Brain (organoid and tissue), 16 donors: ENCODE measurements at places on chromosomes 6 and 20.
A peak's percentile ranks its signal among the peaks of the same experiment; 100 is the strongest.

DNA sequence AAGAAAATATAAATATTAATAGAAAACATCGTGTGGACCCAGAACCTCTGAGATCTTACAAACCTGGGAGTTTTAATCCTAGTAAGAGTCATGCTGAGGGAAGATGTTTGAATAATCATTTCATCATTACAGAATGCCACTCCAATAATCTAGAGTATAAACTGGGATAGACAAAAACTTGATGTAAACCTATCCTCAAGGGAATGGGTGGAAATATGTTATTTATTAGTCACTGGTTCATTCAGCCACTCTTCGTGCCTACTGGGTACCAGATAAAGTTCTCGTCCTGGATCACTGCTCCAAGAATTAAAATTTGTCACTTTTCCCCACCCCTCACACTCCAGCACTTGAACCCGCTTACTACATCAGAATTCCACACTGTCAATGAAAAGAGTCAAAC lies 7.7 kb downstream of the HLA-B start:
- no peak for DNase-seq

DNA sequence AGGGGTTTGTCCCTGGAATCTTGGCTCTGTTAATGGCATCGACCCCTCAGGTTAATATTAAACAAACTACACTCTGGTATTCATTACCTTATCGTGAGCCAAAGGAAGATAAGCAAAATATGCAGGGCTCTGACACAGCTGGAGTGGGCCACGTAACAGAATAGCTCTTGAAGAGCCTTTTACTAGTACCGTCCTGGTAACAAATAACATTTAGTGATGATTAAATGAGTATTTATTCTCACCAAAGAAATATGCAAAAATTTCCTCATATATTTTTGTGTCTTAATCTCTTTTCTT lies 20.1 kb upstream of the UTRN start:
- no peak for DNase-seq

DNA sequence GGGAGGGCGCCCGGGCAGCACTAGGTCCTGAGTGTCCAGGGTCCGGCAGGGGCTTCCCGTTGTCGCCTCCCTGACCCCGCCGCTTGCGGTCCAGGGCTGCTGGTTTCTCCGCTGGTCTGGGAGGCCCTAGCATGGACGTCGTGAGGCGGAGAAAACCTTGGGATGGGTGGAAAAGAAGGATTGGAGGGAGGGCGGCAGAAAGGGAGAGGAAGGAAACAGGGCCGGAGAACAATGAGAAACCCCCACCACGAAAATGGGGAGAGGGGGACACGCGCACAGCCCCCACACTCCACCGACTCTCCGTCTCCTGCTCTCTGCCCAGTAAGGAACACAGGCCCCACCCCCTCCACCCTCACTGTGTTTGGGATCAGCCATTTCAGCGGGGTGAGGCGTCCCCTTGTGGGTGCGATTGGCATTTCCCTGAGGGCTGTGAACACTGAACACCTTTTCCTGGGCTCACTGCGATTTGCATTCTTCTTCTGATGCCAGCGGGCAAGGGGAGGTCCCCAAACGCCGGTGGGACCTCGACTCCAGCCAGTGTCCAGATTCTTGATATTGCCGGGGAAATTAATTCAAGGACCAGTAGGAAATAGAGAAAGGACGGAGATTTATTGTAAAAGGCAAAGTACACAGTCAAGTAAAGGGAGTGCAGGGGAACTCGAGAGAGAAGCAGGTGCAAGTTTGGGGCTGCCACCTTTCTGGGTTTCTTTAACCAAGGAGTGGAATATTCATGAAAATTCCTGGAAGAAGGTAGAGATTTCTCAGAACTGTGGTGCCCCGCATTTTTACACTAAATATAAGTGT lies 3.3 kb upstream of the RAET1G start:
- peak; percentile 86 for DNase-seq

GRCh38 chr6:75791881-75792280 lies 42.8 kb downstream of the MYO6 start:
- no peak for DNase-seq

DNA sequence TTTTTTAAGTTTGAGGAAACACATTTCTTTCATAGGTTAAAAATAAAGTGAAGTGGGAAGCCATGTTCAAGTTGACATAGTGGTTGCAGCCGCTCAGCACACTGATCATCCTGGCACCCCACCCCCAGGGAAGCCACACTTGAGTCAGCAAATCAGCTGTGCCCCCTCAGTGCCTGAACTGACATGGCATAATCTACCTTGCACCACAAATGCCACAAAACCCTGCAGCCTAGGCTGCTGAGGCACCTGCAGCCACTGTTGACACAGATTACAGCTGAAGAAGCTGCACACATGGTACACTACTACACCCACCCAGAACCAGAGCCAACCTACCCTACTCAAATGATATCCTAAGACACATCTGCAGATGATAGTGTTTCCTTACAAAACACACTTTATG lies 77.5 kb upstream of the RIMS1 start:
- DNase-seq, result no peak

GRCh38 chr20:63557481-63557891 lies 3.5 kb downstream of the FNDC11 start:
- DNase-seq, result no peak

GRCh38 chr6:35071347-35071994 lies 69.7 kb downstream of the TCP11 start:
- no peak for DNase-seq

DNA sequence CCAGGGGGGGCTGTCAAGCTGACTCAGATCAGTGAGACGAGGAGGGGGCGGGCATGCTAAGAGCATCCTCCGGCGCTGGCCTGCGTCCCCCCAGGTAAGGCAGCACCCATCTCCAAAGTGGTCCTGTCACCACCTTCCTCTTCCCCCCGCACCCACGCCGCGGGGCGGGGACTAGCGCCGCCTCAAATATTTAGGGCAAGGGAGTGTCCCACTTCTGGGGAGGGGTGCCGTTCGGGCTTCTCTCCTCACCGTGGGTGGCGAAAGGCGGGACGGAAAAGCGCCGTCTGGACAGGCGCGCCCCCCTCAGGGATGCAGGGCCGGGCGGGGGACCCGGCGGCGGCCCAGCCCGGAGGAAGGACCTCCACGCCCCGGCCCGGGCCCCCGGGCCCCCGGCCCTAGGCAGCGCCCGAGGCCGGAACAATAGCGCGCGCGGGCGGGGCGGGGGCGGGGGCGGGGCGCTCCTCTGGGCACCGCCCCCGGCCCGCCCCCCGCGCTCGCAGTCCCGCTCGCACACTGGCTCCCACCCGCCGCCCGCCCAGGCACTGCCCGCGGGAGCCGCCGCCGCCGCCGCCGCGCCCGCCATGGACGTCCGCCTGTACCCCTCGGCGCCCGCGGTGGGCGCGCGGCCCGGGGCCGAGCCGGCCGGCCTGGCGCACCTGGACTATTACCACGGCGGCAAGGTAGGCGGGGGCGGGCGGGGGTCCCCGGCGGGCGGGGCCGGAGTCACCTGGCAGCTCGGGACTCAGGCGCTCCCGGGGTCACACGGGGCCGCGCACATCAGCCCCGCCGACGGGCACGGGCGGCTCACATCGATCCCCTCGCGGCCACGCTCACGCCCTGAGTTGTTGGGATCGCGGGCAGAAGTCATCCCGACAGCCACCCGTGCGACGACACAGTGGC lies at the start of gene TOX2:
Gene TOX2, plus strand, starts transcription at position 542 of the 900 bp plus-strand sequence. Its CDS starts 40 bp downstream, at position 582.
- peak; percentile 67 for DNase-seq

DNA sequence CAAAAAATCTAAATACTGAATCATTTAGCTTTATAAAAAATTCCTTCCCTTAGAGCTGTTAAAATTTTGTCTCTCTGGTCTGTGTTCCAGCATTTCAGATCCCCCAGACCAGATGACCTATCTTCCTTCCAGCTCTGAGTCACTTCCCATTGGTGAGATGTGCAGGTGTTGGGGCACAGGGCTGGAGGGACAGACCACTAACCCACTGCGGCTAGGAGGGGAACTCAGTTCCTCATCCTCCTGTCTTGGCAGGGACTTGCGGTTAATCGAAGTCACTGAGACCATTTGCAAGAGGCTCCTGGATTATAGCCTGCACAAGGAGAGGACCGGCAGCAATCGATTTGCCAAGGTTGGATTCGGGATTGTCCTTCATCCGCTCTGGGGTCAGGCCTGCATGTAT lies 6.0 kb downstream of the CNPY3 start:
- no peak for DNase-seq

DNA sequence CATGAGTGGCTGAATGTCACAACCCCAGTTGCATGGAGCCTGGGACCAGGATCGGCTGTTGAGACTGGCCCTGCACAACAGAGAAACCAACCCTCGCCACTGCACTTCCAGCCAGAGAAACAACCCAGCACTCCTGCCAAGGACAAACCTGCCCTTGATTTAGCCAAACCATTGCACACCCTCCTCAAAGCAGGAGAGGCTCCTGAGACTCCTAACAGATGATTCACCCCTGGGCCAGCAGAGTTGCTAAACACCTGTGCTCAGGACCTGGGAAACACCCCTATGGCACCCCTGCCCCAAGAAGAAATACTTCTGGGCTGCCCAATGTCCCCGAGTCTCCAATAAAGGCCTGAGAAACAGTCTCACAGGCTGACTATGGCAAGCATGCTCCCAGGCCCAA lies 17.8 kb downstream of the WDR27 start:
- DNase-seq, result no peak

DNA sequence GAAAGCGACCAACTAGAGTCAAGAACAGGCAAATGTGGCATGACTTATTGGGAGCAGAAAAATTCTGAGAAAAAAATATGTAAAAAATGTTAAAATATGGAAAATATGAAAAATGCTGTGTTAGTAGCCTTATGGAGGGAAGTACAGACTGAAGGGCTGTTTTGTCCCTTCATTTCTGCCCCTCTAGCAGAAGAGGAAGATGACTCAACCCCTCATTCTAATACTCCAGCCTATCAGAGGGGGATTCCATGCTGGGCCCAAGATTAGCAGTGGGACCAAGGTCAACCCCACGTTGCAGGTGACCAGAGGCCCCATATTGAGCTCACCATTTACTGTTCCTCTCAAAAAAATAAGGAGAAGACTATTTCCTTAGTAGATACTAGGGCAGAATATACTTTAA lies 8.4 kb downstream of the MUC21 start:
- DNase-seq, result no peak

- DNase-seq, result no peak
Observed at GRCh38 chr6:125792172-125792571, 1.4 kb downstream of the NCOA7 start.

GRCh38 chr6:143747347-143747842 lies 69.6 kb downstream of the PHACTR2 start:
- DNase-seq, result no peak
